ENCODE measurements at places on chromosomes 1 and 21. TPM values are rescaled to one million over a fixed set of nuclear protein-coding genes. Genes with fewer than 3 reads are reported as not detected.

MACO1 gene
- 9.2 TPM for total RNA-seq

MAP3K6 gene
- 14.5 TPM for total RNA-seq

OR2L8 gene
- total RNA-seq = not detected

C8A gene
- not detected for total RNA-seq

PLEKHN1 gene
- total RNA-seq = 5.8 TPM

NEGR1 gene
- total RNA-seq = not detected

TMEM51 gene
- total RNA-seq = 38.6 TPM

S100A9 gene
- total RNA-seq = 1.3 TPM
